ENCODE measurements at places on chromosomes 16 and 17. TPM values are rescaled to one million over a fixed set of nuclear protein-coding genes. Genes with fewer than 3 reads are reported as not detected.

The FOXJ1 gene
- 0.51 TPM for total RNA-seq

The TBC1D3E gene
- not detected for total RNA-seq

The AGRP gene
- not detected for total RNA-seq

The HOXB9 gene
- not detected for total RNA-seq

The CMTM2 gene
- not detected for total RNA-seq

The TBC1D3H gene
- total RNA-seq, result 2.8 TPM

The HEXD gene
- 26.4 TPM for total RNA-seq

The ZP2 gene
- total RNA-seq, result 2.1 TPM

The CACNG1 gene
- 44.4 TPM for total RNA-seq

The SPATA22 gene
- total RNA-seq, result not detected

The SNX20 gene
- total RNA-seq, result 0.41 TPM

GRCh38 chr17:4610162-4610561 is 25.8 kb downstream of the SMTNL2 start:
- no peak for DNase-seq

DNA sequence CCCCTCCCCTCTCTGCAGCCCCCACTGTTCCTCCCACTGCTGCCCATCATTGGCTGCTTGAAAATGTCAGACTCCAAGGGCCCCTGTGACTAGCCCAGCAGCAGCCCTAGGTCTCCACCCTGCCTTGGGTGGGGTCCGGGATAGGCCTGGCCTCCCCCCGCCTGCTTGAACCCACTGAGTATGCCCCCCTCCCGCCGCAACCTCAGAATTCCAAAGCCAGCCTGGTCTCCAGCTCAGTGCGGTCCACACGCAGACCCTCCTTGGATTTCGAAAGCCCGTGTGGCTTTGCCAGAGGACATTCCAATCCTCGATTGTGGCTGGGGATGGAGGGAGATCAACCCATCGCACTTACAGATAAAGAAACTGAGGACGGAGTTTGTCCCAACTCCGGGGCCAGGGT is 6.4 kb downstream of the DPEP1 start:
- DNase-seq, result no peak

GRCh38 chr17:30225112-30225511 is 10.4 kb downstream of the SLC6A4 start:
- DNase-seq, result no peak

- DNase-seq, result no peak
Measured at GRCh38 chr17:869086-869485, 86.9 kb downstream of the MRM3 start.

- DNase-seq, result peak; percentile 24
Measured at GRCh38 chr16:72800524-72801161, 247.3 kb downstream of the ZFHX3 start.

GRCh38 chr17:45111850-45112249 is 20.5 kb downstream of the PLCD3 start:
- DNase-seq, result no peak

GRCh38 chr16:85082173-85083050 is 29.9 kb downstream of the CIBAR2 start:
- DNase-seq, result no peak

GRCh38 chr17:46796524-46796923 is 22.0 kb downstream of the WNT3 start:
- no peak for DNase-seq

GRCh38 chr17:80970044-80970761 is 21.4 kb upstream of the CHMP6 start:
- DNase-seq, result peak; percentile 89

GRCh38 chr17:18961634-18962493 is 9.9 kb downstream of the SLC5A10 start:
- DNase-seq, result no peak

- no peak for DNase-seq
Measured at GRCh38 chr16:27676839-27677238, 126.9 kb downstream of the KATNIP start.

DNA sequence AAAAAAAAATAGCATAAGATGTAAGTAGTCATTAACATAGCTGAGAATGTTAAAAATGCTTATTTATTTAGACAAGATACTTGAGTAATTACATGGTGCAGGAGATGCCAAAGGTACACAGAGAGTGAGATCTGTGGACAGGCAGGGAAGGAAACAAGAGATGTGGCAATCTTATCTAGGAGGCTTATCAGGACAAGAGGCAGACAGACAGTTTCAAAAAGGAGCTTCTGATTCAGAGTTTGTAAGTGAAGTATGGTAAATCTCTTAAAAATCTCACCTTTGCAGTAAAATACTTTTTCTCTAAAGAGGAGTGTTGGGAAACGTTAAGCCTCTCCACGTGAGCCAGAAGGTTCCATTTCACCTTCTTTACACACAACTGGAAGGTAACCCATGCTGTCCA is 19.9 kb upstream of the GHDC start:
- no peak for DNase-seq

DNA sequence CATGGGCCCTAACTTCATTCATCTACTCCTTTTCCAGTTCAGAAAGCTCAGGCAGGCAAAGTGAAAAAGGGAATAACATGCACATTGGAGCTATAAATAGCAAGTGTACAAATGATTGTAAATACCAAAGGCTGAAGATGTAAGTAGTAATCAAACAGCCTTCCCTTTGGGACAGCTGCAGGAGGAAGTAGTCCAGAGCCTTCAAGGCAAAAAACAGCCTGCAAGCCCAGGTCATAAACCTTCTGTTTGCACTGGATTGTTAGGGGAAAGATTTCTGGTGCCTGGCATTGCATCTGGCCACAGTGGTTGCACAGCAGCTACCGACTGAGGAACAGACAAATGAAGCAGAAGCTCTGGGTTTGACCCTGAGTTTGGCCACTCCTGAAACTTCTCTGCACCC is 98.6 kb upstream of the PMFBP1 start:
- no peak for DNase-seq

- DNase-seq, result peak; percentile 18
Measured at GRCh38 chr17:14427900-14428647, 127.2 kb downstream of the HS3ST3B1 start.

DNA sequence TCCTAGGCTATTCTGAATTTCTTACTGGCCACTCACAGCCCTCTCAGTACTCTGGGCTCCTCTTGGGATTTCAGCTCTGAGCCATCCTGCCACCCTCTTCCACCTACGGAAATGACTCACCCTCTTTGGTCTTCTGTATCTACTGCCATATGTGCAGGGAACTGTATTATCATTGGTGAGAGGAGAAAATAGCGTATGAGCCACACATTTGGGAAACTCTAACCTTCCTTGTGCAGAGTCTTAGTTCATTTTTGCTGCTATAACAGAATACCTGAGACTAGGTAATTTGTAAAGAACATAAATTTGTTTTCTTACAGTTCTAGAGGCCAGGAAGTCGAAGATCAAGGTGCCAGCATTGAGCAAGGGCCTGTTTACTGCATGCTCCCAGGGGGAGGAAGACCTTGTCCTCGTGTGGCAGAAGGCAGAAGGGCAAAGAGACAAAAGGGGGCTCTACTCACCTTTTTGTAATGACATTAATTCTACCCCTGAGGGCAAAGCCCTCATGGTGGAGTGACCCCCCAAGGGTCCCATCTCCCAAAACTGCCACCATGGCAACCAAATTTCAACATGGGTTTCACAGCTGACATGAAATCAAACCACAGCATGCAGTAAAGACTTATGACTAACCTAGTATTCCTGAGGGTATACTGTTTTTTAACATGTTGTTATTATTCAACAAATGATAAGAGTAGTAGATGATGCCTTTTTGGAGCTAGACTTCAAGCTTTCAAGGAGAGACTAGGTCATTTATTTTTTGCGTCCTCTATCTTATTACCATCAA is 191.8 kb downstream of the PRKCA start:
- no peak for DNase-seq

DNA sequence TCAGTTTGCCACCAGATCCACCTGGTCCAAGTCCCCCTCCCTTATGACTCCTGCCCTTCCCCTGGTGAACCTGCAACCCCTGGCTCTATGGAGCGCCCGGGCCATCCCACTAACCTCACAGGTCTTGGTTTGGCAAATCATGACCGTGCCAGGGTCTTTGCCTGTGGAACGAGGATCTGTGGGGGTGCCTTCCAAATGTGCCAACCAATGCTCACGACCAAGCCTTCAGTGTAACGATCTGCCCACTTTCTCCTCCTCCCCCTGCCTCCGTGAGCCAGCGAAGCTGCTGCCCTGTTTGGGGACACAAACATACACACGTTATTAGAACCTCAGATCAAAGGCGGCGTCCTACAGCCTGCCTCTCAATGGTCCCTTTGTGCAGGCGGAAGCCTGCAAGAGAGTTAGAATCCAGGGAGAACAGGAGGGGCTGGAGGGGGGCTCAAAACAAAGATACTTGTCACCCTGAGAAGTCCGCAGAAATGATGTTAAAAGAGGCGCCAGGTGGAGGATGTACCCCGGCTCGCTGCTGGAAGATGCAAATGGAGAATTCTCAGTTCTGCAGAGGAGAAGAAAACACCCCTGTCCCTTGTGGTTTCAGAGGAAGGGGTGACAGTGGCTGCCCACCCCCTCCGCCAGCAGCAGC is 9.0 kb upstream of the NKD1 start:
- no peak for DNase-seq

- DNase-seq, result no peak
Measured at GRCh38 chr17:78498848-78499247, 78.3 kb downstream of the DNAH17 start.

- DNase-seq, result no peak
Measured at GRCh38 chr16:83305092-83305491, 502.7 kb upstream of the HSBP1 start.

- no peak for DNase-seq
Measured at GRCh38 chr16:83196796-83197195, 570.0 kb downstream of the CDH13 start.
